ENCODE measurements at places on chromosomes 3 and 15.

- DNase-seq, result no peak
Measured at GRCh38 chr3:126745760-126746394, 41.8 kb downstream of the CHCHD6 start.

GRCh38 chr3:30289766-30290165 is 316.6 kb upstream of the TGFBR2 start:
- DNase-seq, result no peak

GRCh38 chr15:49865925-49866757 is 245.3 kb downstream of the DTWD1 start:
- no peak for DNase-seq

DNA sequence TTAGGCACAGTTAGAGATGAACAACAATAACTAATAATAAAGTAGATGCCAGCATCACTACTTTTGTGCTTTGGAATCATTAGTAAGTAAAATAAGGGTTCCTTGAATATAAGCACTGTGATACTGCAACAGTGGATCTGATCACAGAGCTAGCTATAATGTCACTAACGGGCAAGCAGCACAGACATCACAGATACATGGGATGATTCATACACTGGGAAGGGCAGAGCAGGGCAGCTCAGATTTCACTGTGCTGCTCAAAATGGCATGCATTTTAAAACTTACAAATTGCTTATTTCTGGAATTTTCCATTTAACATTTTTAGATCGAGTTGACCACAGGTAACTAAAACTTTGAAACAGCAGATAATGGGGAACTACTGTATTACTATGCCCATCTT is 476.6 kb downstream of the FHIT start:
- DNase-seq, result no peak

DNA sequence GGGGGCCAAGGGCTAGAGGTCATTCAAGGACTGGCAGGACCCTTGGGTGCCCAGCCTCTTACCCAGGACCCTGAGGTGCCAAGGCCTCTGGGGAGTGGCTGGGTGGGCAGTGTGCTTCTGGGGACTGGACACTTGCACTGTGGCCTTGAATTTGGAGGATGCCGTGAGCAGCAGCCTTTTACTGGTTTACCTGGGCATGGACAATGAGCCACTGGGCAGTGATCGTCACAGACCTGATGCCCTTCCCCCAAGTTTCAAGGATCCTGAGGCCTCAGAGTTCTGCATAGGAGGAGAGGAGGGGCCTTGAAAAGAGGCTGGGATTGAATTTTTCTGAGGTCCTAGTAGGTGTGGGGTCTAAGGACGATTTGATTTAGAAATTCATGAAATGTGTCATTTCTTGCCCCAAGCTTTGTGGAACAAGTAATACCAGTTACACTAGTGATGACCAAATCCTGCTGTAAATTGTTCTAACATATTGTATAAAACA is 146.1 kb upstream of the TPM1 start:
- DNase-seq, result no peak

- no peak for DNase-seq
Measured at GRCh38 chr3:115961380-115961779, 338.1 kb downstream of the GAP43 start.

- DNase-seq, result no peak
Measured at GRCh38 chr3:4900298-4900697, 78.9 kb upstream of the BHLHE40 start.

- no peak for DNase-seq
Measured at GRCh38 chr3:102024270-102024904, 175.1 kb downstream of the NFKBIZ start.

Measured in left hindlimb (tissue), 1 donor.